Neural progenitor cell (in vitro differentiated cells): ENCODE measurements at places on chromosomes 3 and 15.
A peak's percentile ranks its signal among the peaks of the same experiment; 100 is the strongest.

DNA sequence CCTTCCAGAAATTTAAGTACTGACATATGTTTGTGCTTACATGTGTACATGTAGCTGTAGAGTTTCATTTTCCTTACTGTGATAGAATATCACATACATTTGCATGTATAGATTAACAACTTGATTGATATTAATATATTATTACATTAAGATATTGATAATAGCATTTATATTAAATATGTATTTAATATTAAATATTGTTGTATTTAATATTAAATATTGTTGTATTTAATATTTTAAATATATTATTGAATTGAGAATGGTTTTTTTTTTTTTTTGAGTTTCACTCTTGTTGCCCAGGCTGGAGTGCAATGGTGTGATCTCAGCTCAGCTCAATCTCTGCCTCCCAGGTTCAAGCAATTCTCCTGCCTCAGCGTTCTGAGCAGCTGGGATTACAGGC is 76.5 kb downstream of the MYH15 start:
- DNase-seq = no peak

GRCh38 chr15:23760024-23760423 is 72.9 kb upstream of the NDN start:
- peak; percentile 36 for DNase-seq

GRCh38 chr3:53083521-53083920 is 37.6 kb upstream of the SFMBT1 start:
- DNase-seq = no peak

GRCh38 chr3:127857333-127857732 is 35.0 kb upstream of the MGLL start:
- DNase-seq = no peak

GRCh38 chr15:62782071-62782841 is 260.3 kb upstream of the TPM1 start:
- DNase-seq = peak; percentile 83

- DNase-seq = peak; percentile 97
Observed at GRCh38 chr15:92820236-92821021, 79.7 kb upstream of the CHD2 start.
